ENCODE measurements at places on chromosomes 7 and 10. TPM values are rescaled to one million over a fixed set of nuclear protein-coding genes. Genes with fewer than 3 reads are reported as not detected.

DNA sequence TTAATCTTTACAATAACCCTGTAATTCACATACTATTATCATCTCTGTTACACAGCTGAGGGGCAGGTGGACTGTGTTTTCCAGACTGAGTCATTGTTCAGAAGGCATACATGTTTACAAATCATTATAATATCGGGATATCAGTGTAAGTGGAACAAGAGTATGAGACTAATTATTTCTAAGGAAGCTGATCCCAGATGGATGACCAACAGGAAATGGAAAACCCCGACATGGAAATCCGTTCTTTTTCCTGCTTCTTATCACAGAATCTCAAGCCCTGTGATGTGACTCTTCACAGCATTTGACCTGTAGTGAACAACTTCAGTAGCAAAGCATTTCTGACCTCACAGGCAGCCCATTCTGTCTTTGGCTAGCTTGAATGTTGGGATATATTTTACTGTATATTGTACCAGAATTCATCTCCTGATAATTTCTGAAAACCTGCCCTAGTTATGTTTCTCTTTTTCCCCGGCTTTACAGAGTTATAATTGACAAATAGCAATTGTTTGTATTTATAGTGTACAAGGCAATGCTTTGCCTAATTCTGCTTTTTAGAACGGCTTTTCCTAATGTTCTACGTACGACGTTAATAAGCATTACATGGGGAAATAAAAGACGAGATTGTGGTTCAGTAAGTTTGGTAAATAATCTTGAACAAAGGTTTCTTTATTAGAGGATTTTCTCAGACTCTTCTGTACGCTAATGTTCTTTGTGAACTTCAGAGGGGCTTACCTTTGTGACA is 78.6 kb upstream of the SYPL1 start:
- no peak for ATAC-seq

- peak; percentile 51 for ATAC-seq
Measured at GRCh38 chr7:1537535-1538412, 7.3 kb downstream of the MAFK start.

GRCh38 chr7:106480616-106481031 is 180.3 kb downstream of the CCDC71L start:
- no peak for ATAC-seq

DNA sequence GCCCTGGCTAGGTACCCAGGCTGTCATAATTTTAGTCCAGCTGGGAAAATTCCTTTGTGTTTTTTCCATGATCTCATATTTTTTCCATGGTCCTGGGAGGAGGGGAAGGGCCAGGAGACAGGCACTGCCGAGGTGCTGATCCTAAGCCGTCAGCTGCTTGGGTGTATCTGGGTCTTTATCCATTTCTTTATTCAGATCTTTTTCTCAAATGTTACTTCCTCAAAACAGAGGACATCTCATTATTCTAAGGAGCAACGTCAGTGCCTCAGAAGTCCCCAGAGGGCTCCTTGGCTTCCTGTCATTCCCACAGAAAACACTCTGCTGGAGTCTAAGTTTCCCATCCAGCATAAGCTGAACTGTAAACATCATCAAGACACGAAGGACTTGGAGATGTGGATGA is 2.8 kb upstream of the OR6V1 start:
- no peak for ATAC-seq

- ATAC-seq = no peak
Measured at GRCh38 chr10:2686691-2687090, 380.7 kb upstream of the PFKP start.

DNA sequence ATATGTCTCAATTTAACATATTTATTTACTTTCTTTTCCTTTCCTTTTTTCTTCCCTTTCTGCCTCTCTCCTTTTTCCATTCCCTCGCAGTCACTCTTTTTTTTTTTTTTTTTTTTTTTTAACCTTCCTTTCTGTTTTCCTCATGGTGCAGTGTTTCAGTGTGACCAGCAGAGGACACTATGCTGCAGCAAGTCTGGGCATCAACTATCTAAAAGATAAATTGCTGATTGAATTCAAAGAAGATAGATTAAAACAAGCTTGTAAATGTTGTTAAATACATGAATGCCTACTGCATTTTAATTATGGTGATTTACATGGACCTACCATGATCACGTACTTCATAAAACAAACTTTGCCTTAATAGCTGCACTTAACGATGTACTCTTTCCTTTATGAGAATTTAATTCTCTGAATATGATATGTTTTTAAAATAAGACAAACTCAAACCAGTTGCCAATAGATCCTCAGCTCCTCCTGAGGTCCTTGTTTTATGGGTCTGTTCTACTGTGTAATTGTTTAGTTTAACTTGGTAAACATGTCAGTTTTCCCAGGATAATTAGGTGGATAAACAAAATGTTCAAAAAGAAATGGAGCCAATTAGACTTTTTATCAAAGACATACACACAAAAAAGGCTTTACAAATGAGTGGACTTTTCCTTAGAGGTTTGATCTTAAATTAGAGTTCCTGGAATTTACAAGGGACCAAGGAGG is 101.0 kb upstream of the AGR3 start:
- no peak for ATAC-seq

DNA sequence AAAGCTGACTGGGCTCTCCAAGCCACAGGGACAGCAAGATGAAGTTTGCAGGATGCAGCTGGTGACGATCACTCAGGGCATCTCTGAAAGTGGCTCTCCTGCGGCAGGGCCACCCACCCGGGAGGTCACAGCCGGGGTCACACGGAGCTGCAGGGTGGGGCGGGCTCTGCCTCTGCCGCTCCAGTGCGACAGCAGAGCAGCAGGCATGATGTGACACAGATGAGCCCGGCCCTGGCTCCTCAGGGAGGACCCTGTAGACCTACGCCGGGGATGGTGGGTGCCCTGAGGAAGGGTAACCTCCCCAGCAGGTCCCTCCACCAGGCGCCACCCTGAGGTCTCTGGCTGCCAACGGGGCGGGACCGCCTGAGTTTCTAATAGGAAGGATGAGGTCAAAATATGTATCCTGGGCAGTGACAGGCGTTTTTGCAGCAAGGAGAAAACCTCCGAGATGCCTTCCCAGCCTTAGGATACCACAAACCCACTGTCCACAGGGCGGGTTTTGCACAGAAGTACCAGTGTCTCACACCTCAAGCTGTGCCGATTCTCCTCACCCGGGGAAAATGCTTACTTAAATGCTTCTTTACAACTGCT is 114.8 kb upstream of the DIP2C start:
- peak; percentile 19 for ATAC-seq

DNA sequence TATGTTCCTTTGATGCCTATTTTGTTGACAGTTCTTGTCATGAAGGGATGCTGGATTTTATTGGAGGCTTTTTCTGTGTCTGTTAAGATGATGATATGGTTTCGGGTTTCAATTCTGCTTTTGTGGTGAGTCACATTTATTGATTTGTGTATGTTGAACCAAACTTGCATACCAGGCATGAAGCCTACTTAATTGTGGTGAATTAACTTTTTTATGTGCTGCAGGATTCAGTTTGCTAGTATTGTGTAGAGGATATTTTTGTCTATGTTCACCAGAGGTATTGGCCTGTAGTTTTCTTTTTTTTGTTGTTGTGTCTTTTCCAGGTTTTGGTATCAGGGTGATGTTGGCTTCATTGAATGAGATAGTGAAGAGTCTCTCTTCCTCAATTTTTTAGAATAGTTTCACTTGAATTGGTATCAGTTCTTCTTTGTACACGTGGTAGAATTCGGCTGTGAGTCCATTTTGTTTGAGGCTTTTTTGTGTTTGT is 345.9 kb downstream of the KIF20B start:
- ATAC-seq = no peak

DNA sequence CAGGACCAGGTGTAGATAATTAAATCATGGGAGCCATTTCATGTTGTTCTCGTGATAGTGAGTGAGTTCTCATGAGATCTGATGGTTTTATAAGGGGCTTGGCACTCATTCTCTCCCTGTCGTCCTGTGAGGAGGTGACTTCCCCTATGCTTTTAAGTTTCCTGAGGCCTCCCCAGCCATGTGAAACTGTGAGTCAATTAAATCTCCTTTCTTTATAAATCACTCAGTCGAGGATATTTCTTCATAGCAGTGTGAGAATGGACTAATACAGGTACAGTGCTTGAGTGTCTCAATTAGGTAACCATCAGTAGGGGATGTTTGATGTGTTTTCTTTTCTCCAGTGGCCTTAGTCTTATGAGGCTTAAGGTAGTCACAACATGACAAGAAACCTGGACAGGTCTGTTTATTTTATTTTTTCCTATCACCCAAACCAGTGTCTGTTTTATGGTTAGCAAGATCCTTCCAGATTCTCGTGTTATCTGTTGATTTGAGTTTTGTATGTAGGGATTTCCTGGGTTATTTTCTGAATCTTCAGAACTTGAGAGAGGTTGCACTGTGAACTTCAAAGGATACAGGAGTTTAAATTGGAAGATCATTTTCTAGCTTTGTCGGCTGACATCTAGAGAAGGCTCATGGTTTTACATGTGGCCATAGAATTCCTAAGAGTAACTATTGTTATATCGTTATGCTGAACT is 32.1 kb downstream of the UMAD1 start:
- ATAC-seq = no peak

GRCh38 chr10:88209837-88210561 is 346.6 kb downstream of the PTEN start:
- ATAC-seq = no peak

DNA sequence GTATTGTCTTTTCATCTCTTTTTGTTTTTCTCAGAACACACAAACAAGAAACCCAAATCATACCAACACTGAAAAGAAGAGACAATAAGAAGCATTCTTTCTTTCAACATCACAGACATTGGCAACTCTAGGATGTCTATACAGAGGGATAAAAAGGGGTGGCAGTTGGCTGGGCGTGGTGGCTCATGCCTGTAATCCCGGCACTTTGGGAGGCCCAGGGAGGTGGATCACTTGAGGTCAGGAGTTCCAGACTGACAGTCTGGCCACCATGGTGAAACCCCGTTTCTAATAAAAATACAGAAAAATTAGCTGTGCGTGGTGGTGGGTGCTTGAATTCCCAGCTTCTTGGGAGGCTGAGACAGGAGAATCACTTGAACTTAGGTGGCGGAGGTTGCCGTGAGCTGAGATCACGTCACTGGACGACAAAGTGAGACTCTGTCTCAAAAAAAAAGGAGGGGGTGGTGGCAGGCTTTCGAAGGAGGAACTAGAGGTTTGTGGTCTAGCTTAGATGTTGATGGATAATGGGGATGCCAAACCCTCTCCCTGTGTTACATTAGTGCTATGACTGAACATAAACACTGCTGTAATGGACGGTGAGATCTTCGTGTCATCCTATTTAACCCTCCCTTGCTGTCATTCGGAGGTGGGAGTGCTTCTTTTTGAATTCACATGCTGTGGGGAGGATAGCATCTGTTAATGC is 9.4 kb downstream of the CNNM2 start:
- no peak for ATAC-seq

GRCh38 chr10:65838811-65839210 is 1087.0 kb upstream of the LRRTM3 start:
- no peak for ATAC-seq

DNA sequence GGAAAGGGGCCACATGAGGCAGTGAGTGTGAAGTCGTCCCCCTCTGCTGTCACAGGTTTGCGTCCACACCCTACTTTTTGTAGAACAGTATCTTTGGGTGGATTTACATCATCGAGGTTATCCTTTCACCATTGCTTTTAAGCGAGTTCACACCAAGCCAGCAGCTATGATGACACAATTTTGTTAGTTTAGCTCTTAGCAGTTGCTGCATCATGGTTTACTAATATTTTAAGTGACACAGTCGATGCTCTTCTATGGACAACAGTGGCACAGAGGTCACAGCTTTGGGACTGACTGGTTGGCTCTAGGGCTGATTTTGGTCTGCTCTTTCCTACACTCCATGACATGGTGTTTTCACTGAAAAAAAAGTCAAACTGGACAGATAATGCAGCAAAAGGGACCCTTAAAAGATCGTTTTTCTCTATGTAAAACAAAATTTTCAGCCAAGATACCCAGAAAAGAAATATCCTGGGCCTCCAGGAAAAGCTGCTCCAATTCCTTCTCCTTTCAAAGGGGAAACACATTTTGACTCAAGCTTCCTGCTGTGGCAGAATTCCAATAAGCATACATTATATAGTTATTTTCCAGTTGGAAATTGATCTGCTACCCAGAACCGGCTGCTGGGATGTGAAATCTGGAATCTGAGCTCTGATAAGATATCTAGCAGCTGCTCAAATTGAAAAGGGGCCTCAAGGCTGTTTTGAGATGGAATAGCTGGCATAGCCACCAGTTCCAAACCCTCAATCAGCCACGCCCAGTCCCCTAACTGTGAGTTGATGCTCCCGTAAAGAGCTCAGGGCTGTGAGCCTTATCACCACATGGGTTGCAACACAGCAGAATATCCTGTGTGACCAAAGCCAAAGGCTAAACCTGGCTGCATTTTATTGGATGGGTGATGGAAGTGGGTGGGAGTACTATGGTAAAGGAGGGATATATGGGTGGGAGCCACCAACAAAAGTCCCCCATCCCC is 114.2 kb downstream of the SMURF1 start:
- ATAC-seq = no peak

- no peak for ATAC-seq
Measured at GRCh38 chr7:139651308-139651707, 126.5 kb downstream of the HIPK2 start.

GRCh38 chr7:6691609-6692106 is 15.1 kb downstream of the ZNF12 start:
- ATAC-seq = no peak

- no peak for ATAC-seq
Measured at GRCh38 chr7:141477865-141478264, 73.3 kb upstream of the AGK start.

DNA sequence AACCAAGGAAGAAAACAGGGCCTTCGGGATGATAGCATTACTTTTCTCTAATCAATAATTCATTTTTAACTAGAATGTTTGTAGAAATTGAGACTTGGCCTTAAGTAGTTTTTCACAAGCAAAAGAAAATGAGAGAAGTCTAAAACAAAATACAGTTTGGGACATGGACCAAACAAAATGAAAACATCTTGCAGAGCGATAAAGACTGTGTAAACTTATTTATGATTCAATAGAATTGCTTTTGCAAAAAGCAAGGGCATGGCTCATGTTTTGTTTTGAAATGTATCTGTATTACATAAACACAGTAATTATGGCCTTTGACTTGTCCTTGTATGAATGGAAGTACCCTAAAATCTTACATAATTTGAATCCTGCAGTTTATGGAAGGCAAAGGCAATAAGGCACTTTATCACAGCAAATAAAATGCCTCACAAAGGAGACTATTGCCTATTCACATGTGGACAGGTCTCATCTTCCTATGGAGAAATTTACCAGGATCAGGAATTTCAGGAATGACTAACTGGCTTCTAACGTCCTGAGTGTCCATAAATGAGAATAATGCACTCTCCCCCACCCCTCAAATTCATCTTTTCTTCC is 295.2 kb downstream of the PTEN start:
- ATAC-seq = no peak

- no peak for ATAC-seq
Measured at GRCh38 chr7:150846291-150847115, 5.8 kb upstream of the AOC1 start.

- no peak for ATAC-seq
Measured at GRCh38 chr10:71727105-71727737, 7.6 kb upstream of the C10orf105 start.

- ATAC-seq = no peak
Measured at GRCh38 chr7:86942995-86943394, 116.5 kb downstream of the ELAPOR2 start.

TDRD1 gene
- total RNA-seq = 0.14 TPM

SFRP5 gene
- total RNA-seq = 0.18 TPM

NPFFR1 gene
- 0.46 TPM for total RNA-seq

VCL gene
- 20.3 TPM for total RNA-seq

TYW1B gene
- total RNA-seq = 2.3 TPM

SHTN1 gene
- total RNA-seq = 17.0 TPM

GPR22 gene
- 5.5 TPM for total RNA-seq

IKZF1 gene
- 0.43 TPM for total RNA-seq

Measured in motor neuron (in vitro differentiated cells).